ENCODE measurements at places on chromosomes 16 and 17. TPM values are rescaled to one million over a fixed set of nuclear protein-coding genes. Genes with fewer than 3 reads are reported as not detected.

Gene GPRC5C
- 24.1 TPM for total RNA-seq

Gene ZNF778
- total RNA-seq: 12.9 TPM

Gene SECTM1
- total RNA-seq: 55.6 TPM

Gene MT1A
- not detected for total RNA-seq

Gene ST3GAL2
- 66.9 TPM for total RNA-seq

GRCh38 chr16:22946433-22946832 lies 132.5 kb downstream of the HS3ST2 start:
- no peak for DNase-seq

DNA sequence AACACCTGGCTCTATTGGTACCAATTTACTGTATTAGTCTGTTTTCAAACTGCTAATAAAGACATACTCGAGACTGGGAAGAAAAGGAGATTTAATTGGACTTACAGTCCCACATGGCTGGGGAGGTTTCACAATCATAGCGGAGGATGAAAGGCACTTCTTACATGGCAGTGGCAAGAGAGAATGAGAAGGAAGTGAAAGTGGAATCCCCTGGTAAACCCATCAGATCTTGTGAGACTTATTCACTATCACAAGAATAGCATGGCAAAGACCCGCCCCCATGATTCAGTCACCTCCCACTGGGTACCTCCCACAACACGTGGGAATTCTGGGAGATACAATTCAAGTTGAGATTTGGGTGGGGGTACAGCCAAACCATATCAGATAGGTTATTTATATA lies 22.6 kb upstream of the GOSR1 start:
- DNase-seq: no peak

GRCh38 chr16:69834807-69835466 lies 72.8 kb downstream of the WWP2 start:
- no peak for DNase-seq

GRCh38 chr17:7384489-7385081 lies 3.7 kb downstream of the TNK1 start:
- DNase-seq: no peak

- DNase-seq: no peak
These were observed 58.3 kb downstream of the SPACA3 start for GRCh38 chr17:33049781-33050414.

DNA sequence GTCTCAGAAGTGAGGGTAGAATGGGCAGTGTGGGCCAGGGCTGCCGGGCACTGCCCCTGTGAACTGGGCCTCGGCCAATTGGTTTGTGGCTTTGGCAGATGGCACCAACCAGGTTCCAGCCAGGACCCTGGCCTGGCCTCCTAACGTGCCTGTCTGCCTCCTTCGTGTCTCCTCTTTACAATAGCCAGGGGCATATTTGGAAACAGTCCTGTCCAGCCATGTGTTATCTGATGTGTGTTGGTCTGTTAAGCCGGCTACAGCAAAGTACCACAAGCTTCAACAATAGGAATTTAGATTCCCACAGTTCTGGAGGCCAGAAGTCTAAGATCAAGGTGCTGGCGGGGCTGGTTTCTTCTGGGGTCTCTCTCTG lies 14.6 kb downstream of the CRISPLD2 start:
- no peak for DNase-seq

DNA sequence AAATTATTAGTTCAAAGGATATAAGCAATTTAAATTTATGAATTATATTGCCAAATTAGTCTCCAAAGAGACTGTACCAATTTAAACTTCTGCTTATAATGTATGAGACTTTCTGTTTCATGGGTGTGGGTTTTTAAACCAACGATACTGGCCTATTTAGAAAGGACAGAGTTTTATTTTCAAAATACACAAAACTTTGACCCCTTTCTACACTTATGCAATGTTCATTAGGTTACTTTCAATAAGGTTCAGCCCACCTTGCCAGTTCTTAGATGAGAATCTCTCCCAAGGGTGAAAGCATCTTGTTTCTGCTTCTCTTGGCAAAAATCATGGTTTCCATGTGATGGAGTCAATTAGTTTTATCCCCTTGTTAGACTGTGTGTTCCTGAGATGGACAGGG lies 84.7 kb downstream of the MYO1D start:
- DNase-seq: no peak

- no peak for DNase-seq
These were observed 96.4 kb upstream of the SHISA6 start for GRCh38 chr17:11144358-11145233.

DNA sequence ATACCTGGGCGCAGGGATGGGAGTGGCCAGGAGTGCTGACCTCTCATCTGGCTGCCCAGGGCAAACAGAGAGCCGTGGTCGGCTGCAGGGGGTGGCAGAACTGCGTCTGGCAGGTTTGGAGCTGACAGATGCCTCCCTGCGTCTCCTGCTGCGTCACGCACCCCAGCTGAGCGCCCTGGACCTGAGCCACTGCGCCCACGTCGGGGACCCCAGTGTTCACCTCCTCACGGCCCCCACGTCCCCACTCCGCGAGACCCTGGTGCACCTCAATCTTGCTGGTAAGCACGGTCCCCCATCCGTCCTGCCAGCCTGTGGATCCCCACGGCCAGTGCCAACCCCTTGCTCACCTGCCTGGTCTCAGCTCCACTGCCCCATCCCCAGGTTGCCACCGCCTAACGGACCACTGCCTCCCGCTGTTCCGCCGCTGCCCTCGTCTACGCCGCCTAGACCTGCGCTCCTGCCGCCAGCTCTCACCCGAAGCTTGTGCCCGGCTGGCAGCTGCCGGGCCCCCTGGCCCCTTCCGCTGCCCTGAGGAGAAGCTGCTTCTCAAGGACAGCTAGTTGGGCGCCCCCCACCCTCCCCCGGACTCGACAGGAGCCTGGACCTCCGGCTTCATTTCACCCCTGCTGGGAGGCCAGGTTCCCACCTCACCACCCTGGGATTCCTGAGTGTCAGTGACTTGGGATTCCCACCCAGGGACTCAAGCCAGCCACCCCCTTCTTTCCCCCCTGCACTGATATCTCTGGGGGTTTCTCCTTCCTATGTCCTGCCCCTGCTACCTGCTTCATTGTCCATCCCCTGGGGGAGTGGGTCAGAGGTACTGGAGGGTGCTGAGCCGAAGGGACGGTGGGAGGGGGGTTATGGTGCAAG lies 2.0 kb upstream of the ORAI3 start:
- DNase-seq: no peak

- DNase-seq: no peak
These were observed 34.5 kb upstream of the CLEC18B start for GRCh38 chr16:74455619-74456289.

DNA sequence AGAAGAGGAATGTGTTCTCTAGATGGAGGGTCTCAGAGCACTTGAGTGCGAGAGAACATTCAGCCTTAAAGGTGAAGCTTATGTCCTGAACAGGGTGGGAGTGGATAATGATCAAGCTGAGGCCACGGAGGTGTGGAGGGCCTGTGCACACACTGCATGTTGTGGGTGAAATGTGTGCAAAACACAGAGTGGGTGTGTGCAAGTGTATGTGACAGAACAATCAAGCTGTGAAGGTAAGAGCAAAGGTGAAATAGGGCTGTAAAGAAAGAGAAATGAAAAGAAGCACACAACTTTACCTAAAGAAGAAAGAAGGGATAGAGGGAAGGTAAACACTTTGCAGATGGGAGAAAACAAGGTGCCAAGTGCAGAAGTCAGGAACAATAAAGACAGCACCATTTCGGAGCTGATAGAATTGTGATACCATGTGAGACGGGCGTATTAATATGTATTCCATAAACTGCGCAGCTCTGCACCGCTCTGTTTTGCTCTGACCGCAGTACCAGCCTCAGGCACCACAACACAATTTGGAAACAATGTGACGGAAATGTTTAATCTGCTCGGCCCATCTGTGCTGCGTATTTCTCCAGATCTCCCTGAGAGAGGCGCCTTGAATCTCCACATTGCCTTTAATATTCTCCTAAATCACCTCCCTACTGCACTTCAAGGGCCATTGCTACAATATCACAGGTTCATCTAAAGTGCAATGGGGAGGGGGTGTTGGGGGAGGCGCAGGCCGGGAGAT lies 40.6 kb downstream of the SNX11 start:
- DNase-seq: no peak

DNA sequence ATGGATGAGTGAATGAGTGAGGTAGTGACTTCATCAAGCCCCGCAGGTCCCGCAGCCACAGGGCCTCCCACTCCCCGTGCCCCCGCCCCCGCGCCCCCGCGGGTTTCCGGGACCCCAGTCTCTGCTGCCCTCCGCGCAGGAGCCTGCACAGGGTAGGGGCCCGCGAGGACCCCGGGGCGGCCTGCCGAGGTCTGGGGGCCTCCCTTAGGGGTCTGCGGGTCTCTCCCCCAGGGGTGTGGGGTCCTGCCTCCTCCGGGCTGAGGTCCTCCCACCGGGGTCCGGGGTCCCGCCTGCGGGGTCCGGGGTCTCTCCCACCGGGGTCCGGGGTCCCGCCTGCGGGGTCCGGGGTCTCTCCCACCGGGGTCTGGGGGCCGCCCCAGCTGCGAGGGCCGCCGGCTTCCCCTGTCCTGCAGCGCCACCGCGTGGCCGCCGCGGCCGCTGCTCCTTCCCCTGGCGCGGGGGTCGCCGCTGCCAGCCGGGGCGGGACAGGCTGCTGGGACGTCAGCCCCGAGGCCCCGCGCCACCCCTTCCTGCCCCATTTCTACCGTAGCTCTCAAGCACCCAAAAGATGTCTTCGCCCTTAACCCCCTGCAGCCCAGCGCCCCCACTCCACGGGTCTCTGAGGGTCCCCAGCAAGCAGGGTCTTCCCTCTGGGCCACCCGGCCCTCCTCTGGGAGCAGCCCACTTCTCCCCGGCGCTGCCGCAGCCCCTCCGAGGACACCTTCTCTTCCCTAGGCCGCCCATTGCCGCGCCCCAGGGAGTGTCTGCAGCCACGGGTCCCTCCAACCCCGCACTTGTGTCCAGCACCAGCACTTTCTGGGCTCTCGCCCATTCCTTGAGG lies 10.4 kb upstream of the CHMP6 start:
- peak; percentile 82 for DNase-seq

GRCh38 chr17:53659181-53659580 lies 163.5 kb upstream of the KIF2B start:
- DNase-seq: no peak

- DNase-seq: peak; percentile 96
These were observed 16.6 kb downstream of the CD7 start for GRCh38 chr17:82300707-82301270.

- no peak for DNase-seq
These were observed 30.2 kb downstream of the AATF start for GRCh38 chr17:36978810-36979564.

- peak; percentile 77 for DNase-seq
These were observed 10.7 kb upstream of the EPOP start for GRCh38 chr17:38685491-38685890.

DNA sequence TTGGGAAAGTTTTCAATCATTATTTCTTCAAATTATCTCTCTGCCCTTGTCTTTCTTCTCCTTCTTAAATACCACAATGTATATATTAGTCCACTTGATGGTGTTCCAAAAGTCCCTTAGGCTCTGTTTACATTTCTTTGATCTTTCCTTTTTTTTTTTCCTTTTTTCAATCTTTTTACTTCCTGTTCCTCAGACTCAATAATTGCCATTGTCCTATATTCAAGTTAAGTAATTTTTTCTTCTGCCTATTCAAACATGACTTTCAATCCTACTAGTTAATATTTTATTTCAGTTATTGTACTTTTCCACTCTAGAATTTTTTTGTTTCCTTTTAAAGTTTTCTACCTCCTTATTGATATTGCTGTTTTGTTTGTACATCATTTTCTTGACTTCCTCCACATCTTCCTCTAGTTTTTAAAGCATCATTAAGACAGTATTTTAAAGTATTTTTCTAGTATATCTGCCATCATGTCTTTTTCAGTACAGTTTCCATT lies 15.8 kb upstream of the UQCRC2 start:
- no peak for DNase-seq

GRCh38 chr16:25155553-25156460 lies 44.3 kb downstream of the LCMT1 start:
- no peak for DNase-seq
